Brain (organoid and tissue), 16 donors: ENCODE measurements at places on chromosomes 1 and 21.

DNA sequence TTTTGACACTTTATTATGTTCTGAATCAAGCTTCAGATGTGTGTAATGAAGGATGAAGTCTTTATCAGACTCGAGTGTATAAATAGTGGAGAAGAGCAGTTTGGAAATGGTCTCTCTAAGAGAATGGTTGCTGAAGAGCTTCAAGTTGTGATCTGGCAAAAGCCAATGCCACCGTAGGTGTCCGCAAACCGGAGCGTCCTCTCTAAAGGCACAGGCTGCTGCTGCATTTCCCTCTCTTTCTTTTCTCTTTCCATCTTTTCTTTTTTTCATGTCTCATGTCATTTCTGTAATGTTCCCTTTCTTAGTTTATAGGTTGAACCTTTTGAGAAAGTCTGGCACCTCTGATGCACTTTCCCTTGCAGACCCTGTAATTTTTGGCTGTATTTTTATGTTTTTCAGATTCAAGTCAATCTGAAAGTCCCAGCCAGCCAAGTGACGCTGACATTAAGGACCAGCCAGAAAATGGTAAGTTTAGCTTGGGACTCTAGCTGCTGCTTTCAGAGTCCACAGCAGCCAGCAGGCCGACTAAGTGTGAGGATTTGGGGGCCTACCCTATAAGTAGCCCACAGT lies 194.8 kb downstream of the NFIA start:
- peak; percentile 50 for DNase-seq

- no peak for DNase-seq
Measured at GRCh38 chr21:33234635-33235520, 5.1 kb downstream of the IFNAR2 start.

- DNase-seq: no peak
Measured at GRCh38 chr1:49527606-49528305, 496.0 kb downstream of the AGBL4 start.

DNA sequence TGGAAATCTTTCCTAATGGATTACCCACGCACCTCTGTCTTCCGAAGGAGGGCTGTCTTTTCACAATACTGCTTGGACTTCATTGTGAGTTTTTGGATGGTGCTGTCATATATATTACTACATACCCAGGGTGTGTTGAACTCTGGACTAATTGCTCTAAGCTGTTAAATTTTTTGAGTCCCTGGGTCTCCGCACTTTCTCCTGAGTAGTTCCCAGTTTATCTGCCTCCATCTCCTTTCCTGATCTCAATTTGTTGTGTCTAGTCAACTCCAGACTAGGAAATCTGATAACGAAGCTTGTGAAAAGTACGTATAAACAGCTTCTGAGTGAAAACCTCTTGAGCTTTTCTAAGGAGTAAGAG lies 211.1 kb downstream of the ROR1 start:
- no peak for DNase-seq

- peak; percentile 73 for DNase-seq
Measured at GRCh38 chr1:212608959-212609700, 569 bp downstream of the ATF3 start.

DNA sequence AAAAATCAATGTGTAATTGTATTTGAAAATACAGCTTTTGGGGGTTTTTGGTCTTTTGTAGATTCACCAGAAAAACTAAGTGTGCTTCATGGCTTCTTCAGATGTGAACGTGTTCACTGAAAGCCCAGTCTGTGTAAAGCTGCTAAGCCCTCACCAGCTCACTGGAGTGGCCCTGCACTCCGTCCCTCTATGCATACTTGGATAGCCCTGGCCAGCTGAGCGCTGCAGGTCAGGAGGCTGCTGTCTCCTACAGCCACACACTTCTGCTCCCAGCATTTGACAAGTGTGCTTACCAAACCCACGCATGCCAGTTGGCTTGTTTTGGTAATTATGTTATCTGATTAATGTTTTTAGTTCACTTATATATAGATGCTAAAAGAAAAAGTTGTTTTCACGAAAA lies 163.5 kb downstream of the TLR5 start:
- no peak for DNase-seq

DNA sequence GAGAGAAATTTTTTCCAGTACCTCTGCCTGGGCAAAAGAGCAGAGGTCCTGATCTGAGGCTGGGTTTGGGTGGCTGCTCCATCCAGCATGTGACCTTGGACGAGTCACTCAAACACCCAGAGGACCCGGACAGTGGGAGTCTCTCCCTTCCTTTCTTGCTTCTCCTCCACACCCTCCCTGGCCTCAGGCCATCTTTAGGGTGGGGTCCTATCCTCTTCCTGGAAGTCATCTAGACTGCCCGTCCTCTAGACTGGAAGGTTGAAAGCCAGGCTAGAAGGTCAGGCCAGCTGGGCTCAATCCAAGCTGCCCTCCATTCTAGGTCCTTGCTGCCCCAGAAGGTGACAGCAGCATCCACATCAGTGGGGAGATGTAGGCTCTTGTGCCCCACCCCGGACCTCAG lies 599.5 kb downstream of the MATN1 start:
- DNase-seq: no peak

GRCh38 chr1:216073793-216074595 lies 349.3 kb downstream of the USH2A start:
- DNase-seq: peak; percentile 60

GRCh38 chr1:209375671-209376365 lies 207.7 kb upstream of the CAMK1G start:
- peak; percentile 41 for DNase-seq

- DNase-seq: no peak
Measured at GRCh38 chr1:44821240-44821715, 13.0 kb downstream of the BTBD19 start.

DNA sequence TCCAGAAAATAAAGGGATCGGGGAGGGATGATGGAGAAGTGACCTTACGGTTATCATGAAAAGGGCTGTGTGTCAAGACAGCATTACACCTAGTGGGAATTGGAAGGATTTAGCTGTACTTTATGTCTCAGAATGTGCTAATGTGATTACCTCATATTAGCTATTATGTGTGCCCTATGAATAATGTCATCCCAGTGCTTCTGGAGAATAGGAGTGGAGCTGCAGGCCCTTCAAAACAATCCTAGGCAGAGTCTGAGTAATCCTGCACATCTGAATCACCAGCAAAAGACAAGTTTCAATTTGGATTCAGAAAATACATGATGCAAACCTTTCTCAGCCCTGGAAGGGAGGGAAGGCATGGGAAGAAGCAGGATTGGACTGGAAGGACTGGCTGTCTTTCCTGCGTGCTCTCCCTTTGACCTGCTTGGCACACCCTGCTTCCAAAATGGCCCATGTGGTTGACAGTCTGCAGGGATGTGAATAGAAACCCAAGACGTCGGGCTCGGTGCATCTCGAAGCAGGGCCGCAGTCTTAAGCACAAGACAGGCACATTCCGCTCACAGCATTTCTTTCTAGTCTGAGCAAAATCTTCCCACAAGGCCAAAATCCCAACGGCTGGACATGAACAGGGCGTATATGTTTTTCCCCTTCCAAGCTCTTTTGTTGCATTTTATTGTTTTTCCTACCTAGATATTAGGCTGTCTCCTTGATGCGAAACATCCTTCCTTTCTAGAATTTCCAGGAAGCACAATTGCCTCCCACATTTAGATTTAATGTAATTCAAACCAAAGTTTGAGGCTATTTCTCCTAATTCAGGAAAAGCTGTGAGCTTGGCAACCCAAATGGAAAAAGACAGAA lies 54.3 kb upstream of the TARBP1 start:
- no peak for DNase-seq

DNA sequence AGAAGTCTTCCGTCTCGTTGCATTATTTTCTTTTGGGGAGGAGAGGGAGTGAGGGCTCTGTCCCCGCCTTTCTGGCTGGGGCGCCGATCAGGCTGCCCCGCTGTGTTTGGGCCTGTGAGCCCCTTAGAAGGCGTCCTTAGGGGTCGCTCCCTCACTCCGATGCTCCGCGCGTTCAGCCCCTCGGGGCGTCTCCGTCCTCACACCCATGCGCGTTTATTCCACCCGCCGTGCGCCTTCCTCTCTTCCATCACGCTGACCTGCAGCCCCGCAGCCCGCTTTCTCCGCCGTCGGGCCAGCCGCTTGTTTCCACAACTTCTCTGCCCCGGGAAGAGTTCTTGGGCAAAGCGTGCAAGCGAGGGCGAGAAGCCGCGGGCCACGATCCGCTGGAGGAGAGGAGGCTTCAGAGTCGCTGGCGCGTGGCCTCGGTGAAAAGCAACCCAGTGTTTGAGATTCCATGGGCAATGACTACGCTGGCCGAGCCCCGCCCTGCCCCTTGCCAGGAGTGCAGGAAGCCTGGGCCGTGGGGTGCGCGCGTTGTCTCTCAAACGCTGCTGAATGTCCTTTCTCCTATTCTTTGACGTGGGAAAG lies 27.7 kb downstream of the TRIM11 start:
- no peak for DNase-seq

DNA sequence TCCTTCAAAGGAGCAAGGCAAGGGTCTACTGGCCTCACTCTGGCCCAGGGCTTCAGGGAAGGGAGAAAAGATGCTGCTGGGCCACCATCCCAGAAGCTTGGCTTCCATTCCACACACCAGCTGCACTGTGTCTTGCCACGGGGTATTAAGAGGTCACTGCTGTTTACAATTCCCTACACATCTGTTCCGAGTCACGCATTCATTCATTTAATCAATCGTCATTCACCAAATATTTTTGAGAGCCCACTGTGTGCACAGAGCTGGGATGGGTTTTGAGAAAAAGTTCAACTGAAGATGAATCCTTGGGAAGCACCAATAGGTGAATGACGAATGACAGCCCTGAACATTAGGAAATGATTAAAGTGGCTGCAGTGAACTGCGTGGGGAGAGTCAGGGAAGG lies 101.7 kb downstream of the NAV1 start:
- DNase-seq: no peak
